Thyroid gland (tissue), 4 donors: ENCODE measurements at places on chromosomes 5 and 9.

GRCh38 chr5:173236531-173237142 lies 1.6 kb upstream of the NKX2-5 start:
- DNase-seq = no peak

- peak; percentile 83 for DNase-seq
Observed at GRCh38 chr9:113548221-113549041, 84.9 kb downstream of the RGS3 start.

DNA sequence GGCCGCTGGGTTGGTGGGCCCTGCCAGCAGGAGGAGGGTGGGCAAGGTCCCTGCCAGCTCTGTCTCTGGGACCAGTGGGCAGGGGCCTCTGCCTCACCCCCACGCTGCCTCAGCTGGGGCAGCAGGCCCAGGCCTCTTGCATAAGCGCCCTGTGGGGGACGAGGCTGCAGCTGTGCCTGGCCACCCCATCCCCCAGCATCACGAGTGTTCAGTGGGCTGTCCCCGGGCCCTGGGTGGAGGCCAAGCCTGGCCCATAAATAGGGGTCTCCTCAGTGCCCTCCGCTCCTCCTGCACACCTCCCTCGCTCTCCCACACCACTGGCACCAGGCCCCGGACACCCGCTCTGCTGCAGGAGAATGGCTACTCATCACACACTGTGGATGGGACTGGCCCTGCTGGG lies at the start of gene PTGDS:
Gene PTGDS, plus strand, starts transcription at position 282 of the 400 bp plus-strand sequence. Its CDS starts 75 bp downstream, at position 357.
- DNase-seq = no peak

- no peak for DNase-seq
Observed at GRCh38 chr5:88954511-88954910, 71.5 kb upstream of the MEF2C start.

DNA sequence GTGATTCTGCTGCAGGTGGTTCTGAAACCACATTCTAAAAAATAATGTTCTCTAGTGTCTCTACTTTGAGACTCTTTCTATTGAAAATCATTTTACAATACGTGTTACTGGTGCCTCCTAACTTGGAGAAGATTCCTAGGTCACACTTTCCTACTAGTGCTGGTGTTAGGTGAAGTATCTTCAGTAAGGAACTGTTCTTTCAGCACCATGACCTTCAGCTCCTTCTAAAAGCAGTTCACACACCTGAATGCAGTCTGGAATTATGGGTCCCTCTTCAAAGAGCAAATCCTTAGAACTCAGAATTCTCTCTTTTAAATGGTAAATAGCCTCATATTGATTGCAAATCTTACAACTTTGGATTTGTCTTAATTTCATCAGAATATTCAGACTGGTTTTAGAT lies 10.6 kb upstream of the DPYSL3 start:
- DNase-seq = no peak
